ENCODE measurements at places on chromosomes 6 and 20.

DNA sequence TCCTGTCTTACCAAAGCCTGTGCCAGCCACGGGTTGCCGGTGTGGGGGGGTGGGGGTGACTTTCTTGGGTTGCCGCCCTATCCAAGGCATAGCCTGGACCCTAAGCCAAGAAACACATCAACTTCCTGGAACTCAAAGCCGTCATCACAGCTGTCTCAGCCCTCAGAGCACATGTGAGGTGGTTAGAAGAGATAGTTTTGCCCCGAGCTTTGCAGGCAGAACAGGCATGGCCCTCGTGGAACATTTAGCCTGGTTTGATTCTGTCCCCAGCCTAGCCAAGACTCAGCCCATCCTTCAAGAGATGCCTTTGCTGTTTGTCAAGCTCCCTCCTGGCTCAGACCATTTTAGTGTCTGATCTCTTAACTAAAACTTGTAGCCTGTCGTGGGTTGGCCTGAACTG, 64.9 kb downstream of the RREB1 start:
- DNase-seq, result no peak

GRCh38 chr6:90226257-90226656, 70.4 kb downstream of the BACH2 start:
- DNase-seq, result no peak

GRCh38 chr20:41475503-41475902, 108.9 kb upstream of the EMILIN3 start:
- no peak for DNase-seq

GRCh38 chr6:91221072-91221720, 634.3 kb upstream of the MAP3K7 start:
- no peak for DNase-seq

- peak; percentile 66 for DNase-seq
Observed at GRCh38 chr6:14857501-14857900, 388.4 kb upstream of the JARID2 start.

GRCh38 chr6:112470376-112470775, 123.2 kb downstream of the RFPL4B start:
- no peak for DNase-seq

DNA sequence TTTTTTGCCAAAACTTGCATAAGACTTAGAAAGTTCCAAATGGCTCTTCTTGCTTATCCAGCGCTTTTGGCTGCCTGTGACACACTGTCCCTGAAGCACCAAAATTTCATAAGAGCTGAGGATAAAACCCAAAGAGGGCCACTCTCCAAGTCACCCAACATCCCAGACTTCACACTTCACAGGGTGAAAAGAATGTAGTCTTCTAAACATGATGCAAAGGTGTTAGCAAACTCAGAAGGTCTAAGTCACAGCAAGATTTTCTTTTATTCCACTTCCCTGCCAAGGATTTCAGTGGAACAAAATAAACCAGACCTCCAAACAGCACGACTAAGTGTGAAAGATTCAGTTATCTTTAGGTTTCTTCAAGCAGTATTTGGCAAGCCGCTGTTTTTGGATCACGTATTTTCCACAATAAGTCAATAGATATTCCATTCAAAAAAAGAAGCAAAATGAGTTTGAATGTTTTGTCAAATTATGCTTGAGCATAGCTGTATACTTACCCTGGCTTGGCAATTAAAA, 44.6 kb upstream of the CD93 start:
- DNase-seq, result no peak

DNA sequence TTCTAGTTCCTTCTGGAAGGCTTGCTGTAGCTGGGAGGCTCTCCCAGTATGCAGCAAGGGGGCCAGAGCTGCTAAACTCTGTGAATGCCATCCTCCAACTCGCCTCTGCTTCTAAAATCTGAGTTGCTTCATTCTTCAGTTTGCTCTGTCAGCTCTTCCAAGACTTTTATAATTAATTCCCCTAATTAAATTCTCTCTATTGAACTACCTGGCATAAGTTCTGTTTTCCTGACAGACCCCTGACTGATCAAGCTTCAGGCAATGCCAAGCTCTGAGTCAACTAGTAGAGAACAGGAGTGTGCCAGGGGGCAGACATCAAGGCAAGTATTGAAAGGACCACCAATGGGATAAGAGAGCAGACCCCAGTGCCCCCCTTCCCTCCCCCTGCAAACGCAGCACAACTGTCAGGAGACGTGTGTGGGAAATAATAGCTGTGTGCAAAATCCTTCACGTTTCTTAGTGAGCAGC, 109.3 kb upstream of the TAB2 start:
- no peak for DNase-seq

DNA sequence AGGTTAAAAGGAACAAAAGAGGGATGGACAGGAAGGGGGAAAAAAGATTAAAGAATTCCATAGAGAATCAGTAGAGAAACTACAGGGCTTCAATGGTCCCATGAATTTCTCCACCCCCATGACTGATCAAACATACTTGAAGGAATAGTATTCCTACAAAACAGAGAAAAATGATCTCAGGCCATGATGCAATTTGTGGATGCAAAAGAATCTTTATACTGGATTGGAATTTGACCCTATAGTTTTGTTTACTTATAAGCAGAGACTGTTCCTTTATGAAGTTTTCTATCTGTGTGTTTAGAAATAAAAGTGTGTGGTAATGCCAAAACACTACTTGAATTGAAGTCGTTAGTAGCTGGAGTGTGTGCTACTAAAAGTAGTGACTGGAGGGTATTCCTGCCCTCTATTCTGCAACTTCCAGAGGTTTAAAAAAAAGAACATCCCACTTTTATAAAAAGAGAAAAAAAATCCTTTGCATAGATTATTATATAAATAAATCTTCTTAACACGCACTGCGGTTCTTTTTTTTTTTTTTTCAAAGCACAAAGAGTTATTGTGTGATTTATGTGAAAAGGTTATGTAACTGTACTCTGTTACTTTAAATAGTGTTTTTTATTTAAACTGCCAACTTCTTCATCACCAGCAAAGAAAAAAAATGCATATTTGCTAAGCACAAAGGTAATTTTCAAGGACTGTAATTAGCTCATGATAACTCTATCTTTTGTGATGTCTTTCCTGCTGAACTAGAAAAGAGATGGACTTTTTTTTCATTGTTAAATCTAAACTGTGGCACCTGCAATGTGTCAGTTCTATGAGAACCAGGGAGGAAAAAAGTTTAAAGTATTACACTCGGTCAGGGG, 214.5 kb upstream of the CITED2 start:
- no peak for DNase-seq

- DNase-seq, result no peak
Observed at GRCh38 chr6:44086931-44087574, 40.2 kb downstream of the MRPL14 start.

- DNase-seq, result no peak
Observed at GRCh38 chr6:92380803-92381601, 1038.4 kb downstream of the EPHA7 start.

DNA sequence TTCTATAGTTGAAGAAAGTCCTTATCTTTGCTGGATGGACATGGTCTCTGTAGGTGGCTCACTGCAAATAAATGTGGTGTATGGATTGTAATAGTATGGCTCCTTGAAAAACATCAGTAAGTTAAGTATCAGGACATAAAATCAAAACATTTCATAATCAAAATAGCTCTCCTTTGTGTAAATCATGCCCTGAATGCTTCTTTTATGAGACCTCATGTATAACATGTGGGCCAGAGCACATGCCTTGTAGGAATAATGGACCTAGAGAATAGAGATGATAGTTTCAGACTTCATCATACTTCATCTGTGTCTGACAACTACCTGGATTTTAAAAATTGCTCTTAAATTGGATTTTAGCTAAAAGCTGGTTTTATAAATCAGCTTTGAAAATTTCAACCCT, 159.9 kb downstream of the ASCC3 start:
- DNase-seq, result no peak

- DNase-seq, result no peak
Observed at GRCh38 chr20:62355878-62356588, 11.1 kb downstream of the LAMA5 start.

DNA sequence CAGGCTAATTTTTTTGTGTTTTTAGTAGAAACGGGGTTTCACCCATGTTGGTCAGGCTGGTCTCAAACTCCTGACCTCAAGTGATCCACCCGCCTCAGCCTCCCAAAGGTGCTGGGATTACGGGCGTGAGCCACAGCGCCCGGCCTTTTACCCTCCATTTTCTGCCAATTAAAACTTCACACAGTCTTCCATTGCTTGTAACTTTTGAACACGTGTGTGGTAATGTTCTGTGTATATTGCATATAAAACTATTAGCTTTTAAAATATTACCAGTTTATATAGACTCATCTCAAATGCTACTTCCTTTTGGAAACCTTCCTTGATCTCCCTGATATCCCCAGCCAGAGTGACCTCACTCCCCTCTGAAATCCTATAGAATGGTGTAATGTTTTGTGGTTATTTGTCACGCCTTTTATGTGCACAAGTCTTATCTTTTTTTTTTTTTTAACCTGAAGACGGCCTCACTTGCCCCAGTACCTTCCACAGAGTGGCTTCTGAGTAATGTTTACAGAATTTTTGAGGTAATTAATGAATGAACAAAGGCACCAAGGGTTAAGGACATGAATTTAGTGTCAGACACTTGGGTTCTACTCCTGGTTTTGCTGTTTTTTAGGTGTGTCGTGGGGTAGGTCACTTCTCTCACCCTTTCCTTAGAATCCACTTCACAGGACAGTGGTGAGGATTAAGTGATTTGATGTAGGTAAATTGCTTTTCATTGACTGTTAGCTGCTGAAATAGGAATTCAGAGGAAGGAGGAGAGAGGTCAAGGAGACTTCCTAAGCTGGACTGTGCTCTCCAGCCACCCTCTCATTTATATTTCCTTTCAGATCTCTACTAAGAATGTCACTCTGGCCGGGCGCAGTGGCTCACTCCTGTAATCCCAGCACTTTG, 11.2 kb upstream of the MMP24 start:
- no peak for DNase-seq

DNA sequence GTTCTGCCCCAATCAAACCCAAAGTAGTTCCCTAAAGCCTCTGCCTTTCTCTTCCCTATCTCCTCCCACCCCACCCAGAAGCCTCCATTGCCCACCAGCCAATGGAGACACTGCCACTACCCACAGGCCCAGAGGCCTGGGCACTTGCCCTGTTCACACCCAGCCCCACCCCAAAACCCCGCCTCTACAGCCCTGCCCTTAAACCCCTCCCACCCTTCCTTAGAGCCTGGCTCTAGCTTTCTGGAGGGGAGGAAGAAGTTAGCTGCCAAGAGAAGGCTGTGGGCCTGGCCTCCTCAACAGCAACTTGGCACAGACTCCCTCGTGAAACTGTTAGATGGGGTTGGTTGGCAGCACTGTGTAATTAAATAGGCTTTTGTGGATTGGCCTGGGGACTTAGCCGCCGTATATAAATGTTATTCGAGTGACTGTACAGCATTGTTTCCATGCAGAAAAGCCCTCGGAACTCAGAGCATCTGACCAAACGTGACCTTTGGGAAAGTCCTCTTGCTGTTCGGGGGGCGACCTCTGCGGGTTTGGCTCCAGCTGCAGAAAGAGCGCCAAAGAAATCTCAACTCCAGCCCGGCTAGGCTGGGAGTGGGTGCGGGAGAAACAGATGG, 31.4 kb downstream of the COL11A2 start:
- no peak for DNase-seq

DNA sequence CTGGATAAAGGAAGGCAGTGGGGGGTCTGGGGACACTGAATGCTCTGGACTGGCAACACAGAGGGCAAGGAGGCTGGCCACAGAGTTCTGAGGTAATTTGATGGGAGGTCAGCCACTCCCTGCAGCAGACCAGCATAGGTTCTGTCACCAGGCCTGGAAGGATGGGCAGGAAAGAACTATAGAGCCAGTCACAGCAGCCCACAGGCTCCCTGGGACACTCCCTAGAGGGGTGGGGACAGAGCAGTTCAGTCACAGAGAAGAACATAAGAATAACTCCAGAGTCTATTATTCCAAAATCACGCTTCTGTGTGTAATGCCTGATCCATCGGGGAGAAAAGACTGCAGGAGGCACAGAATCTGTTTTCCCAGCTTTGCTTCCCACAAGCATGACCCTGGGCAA, 19.6 kb downstream of the DYNLRB1 start:
- DNase-seq, result no peak

- DNase-seq, result no peak
Observed at GRCh38 chr6:24888715-24889370, 46.9 kb downstream of the RIPOR2 start.

GRCh38 chr6:157438611-157439111, 57.7 kb downstream of the ZDHHC14 start:
- no peak for DNase-seq

DNA sequence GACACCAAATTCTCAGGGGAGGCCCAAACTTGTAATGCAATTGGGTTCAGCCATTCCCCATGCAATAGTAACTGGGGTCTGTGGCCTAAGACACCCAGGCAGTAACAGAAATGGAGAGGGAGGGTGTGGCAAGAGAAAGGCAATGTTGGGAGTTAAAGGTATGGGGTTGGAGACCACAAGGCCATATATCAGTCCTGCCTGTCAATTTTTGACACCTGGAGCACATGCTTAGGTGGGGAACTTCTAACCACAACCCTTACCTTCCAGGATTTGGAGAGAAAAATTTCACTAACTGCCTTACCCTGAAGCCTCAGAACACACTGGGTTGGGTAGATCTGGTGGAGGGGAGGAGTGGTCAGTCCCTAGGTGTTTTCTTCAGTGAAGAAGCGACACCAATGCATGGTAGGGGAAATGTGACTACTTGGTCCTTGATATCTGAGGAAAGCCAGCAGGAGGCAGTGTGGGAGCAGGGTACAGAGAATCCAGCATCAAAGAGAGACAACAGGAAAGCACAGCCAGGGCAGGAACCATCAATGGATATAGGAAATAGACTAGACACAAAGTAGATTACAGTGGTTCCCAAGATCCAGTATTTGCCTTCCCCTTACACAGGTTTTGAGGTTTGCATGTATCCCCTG, 6.8 kb upstream of the USP49 start:
- peak; percentile 28 for DNase-seq

DNA sequence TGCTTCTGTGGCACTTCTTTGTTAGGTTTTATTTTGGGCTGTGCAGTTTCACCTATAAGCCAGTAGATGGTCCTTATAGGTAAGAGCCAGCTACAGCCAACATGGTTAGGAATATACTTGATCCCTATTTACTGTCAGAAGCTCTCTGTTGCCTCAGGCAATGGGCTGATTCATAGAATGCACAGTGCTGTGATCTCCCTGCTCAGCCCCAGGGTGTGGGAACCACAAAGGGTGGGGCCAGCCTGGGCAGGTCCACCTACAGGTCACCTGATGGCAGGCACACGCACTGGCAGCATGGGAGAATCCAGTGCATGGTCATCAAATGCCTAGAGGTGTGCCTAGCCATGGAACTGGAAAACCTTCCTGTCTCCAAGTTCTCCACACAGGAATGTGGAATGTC, 191.9 kb downstream of the MOXD1 start:
- no peak for DNase-seq

DNA sequence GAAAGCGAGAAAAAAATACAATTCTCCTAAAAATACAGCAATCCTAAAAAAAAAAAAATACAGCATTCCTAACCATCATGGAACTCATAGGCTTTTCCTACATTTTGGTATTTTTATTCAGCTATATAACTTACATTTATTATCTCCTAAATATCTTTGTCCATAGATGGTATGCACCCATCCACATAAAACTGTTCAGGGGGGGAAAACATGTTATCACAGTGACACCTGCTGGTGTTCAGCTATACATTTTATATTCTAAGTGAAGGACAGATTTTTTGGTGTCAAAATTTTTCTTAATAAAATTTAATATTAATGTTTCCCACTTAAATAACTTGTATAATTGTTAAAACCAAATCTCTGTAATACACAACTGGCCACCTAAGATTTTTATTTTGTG, 58.0 kb downstream of the BLOC1S5 start:
- DNase-seq, result no peak

- no peak for DNase-seq
Observed at GRCh38 chr6:36928547-36928918, 26.0 kb upstream of the PI16 start.

GRCh38 chr6:143692696-143693095, 14.9 kb downstream of the PHACTR2 start:
- DNase-seq, result no peak
